ENCODE measurements at places on chromosomes 5 and 9.

DNA sequence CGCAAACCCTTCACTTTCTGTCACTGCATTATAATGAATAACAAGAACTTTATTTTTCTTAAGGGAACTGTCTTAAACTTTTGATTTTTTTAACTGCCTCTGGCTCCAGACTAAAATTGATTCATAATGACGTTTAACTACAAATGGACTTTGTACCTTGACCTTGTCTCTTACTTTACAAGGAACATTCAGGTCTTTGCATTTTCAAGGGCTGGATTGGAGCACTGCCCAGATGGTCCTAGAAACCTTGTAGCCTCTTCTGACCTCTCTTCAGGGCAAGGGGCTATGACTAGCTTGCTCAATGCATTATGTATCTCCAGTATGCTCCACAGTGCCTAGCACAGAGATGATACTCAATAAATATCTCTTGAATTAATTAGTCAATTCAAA, 612.6 kb upstream of the CLINT1 start:
- DNase-seq: no peak

GRCh38 chr5:111774525-111774924, 17.5 kb upstream of the NREP start:
- DNase-seq: no peak

GRCh38 chr5:132708645-132709044, 28.7 kb downstream of the KIF3A start:
- no peak for DNase-seq

DNA sequence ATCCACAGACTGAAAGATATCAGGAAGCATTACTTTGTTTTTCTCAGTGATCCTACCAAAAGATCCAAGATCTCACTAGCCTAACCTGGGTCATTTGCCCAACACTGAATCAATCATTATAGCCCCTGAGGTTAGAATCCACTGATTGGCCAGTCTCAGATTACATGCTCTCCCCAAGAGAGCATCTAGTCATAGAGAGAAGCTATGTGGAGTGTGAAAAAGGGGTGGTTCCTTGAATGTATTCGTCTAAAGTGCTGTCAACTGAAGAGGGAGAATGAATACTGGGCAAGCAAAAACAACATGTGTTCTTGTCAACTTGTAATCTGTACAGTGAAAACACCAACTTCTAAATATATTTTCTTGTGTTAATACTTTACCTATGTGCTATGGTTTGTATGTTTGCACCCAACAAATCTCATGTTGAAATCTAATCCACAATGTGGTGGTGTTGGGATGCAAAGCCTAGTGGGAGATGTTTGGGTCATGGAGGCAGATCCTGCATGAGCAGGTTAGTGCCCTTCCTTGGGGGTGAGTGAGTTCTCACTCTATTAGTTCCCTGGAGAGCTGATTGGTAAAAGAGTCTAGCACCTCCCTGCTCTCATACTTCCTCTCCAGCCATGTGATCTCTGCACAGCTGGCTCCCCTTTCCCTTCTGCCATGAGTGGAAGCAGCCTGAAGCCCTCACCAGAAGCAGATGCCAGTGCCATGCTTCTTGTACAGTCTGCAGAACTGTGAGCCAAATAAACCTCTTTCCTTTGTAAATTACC, 60.3 kb upstream of the PJA2 start:
- no peak for DNase-seq

GRCh38 chr5:93674138-93674537, 67.3 kb downstream of the POU5F2 start:
- no peak for DNase-seq

- DNase-seq: no peak
Measured at GRCh38 chr9:26266146-26266793, 588.0 kb upstream of the TUSC1 start.

DNA sequence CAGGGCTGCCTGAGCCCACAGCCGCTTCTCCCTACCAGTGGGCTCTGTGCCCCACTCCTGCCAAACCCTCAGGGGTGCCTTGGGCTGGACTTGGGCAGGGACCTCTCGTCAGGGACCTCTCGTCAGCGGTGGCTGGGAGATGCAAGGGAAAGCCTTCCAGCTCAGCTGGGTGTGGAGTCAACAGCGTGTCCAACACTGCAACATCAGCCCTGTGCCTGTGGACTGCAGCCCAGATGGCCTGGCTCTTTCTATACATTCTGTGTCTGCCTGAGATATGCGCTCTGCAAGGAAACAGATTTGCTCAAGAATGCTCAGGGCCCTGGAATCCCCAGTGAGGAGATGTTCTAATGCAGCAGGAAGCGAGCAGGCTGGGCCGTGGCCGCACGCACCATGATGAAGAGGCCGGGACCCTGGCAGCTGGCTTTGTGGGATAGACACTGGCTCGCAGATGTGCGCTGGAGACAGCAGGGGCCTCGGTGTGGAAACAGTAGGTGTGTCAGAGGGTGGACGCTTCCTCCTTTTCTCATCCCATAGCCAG, 85.0 kb upstream of the COL5A1 start:
- peak; percentile 77 for DNase-seq

- DNase-seq: no peak
Measured at GRCh38 chr5:81046041-81046440, 85.9 kb downstream of the RASGRF2 start.

DNA sequence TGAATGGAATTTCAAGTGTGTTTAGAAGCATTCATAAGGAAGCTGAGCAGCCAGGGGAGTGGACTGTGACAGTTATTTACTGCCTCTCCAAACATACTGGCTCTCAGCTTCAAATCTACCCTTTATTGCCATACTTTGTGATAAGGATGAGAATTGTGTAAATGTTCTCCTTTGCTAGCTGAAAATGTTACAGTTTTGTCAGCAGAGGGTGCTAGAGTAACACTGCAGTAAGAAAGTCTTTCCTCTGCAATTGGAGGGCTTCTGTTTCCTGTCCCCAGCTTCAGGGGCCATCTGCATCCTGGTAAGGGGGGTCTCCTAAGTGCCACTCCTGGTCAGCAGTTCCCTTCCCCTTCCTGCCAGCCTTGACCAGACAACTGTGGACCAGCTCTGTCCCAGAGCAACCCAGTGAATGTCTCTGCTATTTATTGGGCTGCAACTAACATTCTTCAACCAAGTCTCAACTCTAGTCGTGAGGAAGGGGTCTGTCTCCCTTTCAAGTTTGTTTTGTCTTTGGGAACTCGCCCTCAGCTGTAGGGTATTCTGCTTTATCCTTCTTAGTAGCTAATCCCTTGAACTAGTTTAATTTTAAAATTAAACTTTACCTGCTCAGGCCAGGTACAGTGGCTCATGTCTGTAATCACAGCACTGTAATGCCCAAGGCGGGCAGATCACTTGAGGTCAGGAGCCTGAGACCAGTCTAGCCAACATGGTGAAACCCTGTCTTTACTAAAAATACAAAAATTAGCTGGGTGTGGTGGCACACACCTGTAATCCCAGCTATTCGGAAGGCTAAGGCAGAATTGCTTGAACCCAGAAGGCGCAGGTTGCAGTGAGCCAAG, 45.3 kb downstream of the RAPGEF6 start:
- DNase-seq: peak; percentile 25

- DNase-seq: no peak
Measured at GRCh38 chr5:149761461-149761860, 31.4 kb downstream of the PPARGC1B start.

- DNase-seq: no peak
Measured at GRCh38 chr9:127977009-127977883, 3.5 kb downstream of the EEIG1 start.

- no peak for DNase-seq
Measured at GRCh38 chr9:70263421-70263820, 4.6 kb downstream of the SMC5 start.

DNA sequence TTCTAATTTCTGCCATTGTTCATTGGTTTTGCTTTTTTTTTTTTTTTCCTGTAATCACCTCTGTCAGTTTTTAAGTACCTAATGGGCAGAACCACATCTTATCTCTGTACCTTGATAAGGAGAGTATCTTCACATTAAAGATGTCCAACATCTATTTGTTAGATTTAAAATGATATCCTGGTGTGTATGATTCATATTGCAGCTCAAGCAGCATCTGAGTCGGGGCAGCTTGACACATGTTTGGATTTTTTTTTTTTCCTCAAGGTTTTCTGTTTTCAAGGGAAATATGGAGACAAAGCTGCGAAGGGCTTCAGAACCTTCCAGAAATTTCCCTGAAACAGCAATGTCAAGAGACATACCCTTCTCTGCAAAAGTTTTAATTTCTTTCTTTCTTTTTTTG, 164.7 kb downstream of the DOCK2 start:
- no peak for DNase-seq

DNA sequence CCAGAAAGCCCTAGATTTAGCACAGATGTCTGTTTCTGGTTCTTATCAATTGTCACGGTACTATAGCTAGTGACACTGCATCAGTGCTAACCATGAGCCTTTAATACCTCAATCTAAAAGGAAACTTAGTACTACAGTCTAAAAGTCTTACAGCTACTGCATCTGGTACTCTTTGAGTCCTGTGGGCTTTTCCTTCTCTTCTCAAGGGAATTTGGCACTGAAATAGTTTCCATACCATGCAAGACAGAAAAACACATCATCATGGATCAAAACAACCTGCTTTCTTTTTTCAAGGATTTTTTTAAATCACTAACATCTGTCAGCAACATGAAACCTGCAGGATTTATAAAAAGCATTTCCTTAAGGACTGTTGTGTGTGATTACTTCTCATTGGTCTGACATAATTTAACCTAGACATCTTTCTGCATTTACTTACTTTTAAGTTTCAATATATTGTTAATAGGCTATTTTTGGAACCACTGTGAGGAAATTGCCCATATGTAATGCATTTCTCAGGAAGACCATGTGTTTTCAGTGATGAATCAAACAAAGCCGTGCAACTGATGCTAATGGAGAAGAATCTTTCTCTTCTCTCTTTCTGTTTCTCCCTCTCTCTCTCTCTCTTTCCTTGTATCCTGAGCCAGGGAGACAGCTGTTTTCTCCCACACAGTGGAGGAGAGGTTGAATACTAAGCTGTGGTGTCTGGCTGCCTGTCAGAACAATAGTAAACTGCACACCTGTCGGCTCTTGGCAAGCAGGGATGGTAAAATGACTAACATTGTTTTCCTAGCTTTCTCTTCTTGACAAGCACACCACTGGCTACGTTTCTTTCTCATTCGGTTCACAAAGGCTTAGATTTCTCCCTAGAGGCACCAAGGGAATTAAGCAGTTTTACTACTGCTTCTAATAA, 273.4 kb downstream of the CSNK1G3 start:
- peak; percentile 87 for DNase-seq

DNA sequence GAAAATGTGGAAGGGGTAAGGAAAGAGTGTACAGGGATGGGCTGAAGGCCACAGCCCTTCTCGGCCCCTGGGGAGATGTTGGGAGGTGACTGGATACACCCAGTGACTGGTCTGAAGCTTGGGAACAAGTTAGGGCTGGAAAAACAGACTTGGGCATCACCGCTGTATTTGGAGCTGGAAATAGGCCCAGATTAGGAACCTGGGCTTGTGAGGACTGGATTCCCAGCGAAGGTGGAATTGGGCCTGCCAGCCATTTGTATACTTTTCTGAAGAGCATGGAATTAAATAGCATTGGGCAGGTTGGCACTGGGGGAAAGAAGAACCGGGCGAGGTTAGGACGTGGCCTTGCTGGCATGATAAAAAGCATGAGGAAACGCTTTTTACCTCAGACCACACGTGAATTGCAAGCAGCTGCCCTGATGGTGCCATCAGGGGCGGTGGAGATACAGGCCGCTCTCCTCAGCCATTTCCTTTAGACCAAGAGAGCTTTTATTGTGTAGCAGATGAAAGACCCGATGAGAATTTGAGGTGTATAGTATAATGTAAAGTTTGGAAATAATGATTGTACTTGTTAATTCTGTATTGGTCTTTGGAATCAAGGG, 37.8 kb downstream of the OTULIN start:
- DNase-seq: no peak

GRCh38 chr9:132006677-132007370, 72.8 kb downstream of the MED27 start:
- DNase-seq: peak; percentile 54

DNA sequence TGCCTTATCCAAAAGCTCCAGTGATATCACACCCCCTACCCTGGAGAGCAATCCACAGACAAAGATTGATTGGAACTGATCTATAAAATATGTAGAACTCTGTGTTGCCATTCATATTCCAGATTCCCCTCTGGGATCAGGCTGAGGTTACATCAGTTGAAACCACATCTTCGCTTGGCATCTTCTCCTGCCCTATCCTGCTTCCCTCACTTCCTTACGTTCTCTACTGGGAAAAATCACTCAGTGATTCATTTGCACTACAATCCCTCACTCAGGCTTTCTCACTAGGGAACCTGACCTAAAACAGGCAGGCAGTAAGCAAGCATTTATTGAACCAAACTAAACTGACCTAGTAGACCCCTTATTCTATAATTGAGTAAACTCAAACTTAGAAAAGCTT, 111.7 kb downstream of the ESM1 start:
- DNase-seq: peak; percentile 20

DNA sequence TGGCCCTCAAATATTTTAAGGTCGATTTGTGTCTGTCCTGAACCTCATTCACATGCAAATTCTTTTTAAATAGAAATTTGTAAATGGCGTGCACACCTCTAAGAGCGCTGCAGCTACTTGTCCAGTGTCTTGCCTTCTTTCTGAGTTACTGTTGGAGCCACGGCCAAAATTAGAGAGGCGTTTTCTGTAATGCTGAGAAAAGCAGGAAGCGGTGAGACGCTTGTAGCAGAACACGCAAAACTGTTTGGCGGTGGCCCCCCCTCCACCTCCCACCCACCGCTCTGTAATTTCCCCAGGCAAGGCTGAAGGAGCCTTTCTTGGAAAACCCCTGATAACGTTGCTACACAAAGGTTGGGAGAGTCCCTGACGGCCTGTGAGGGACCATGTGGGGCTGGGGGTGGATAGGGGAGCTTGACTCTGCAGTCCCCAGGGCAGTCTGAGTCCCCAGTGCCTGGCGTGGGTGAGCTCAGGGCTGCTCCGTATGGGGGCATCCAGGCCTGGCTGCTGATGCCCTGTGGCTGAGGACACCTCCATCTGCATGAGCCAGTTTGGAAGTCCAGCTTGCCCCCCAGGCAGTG, 96.5 kb downstream of the GADD45G start:
- no peak for DNase-seq

- no peak for DNase-seq
Measured at GRCh38 chr9:97567182-97567893, 65.8 kb downstream of the TSTD2 start.

GRCh38 chr5:160792281-160792680, 59.7 kb downstream of the ATP10B start:
- no peak for DNase-seq

DNA sequence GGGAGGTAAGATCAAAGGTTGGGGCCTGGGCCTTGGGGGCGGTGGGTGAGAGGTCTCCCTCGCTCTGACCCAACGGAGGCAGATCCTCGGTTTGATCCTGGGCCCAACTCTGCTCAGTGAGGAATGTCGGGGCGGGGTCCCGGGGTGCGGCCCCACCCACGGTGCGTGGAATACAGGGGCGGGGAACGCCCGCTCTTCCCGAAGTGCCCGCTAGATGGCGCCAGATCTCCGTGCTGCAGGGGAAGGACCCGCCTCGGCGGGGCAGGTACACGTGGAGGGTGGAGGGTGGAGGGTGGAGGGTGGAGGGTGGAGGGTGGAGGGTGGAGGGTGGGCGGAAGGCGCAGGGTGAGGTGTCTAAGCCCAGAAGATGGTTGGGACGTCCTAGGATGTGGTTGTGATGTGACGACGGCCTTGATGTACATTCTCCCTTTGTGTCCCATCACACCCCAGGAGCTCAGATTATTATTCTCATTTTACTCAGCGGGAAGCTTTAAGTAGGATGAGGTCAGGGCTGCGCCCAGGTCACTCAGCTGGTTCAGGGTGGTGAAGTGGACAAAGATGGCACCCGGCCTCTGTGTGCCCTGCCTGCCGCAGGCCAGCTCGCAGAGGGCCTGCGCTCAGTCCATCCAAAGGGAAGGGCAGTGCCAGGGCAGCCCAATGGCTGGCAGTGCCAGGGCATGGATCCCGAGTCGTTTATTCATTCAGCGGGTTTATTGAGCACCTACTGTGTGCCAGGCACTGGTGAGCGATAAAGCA, 9.4 kb upstream of the RPS14 start:
- peak; percentile 36 for DNase-seq

- DNase-seq: no peak
Measured at GRCh38 chr5:123273984-123274383, 149.2 kb downstream of the CEP120 start.
